ENCODE measurements at places on chromosomes 7 and 10.

DNA sequence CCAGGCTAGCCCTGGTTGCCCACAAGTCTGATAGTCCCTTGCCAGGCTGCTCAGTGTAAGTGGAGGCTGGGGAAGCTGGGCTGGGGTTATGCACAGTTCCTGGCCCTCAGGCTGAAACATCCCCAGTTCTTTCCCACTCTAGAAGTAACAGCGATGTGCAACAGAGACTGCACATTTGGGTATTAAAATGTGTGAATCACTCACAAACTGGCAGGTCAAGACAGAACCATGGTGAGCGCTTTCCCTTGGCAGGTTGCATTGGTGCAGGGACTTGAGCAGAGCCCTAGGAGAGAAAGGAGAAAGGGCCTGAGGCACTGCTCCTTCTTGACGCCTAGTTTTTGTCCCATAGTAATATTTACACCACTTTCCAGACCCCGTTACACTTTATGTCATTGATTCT is 56.1 kb upstream of the SLC35B4 start:
- no peak for DNase-seq

DNA sequence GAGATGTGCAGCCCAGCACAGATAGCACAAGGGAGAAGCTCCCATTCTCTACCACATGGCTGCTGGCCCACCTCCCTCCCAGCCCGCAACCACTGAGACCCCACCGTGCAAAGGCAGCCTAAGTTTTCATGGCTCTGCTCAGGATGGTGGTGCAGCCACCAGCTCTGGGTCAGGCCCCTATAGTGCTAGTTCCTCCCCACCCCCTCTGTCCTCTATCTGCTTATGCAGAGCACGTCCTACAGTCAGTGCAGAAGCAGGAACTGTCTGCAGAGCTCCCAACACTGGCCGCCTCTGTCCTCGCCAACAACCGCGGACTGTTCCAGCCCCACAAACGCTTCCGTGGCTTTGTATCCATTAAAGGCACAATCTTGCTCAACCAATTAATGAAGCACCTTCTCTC is 278.9 kb downstream of the GRID1 start:
- DNase-seq = no peak

- DNase-seq = no peak
Measured at GRCh38 chr7:78535655-78536054, 737.1 kb downstream of the PHTF2 start.

- DNase-seq = peak; percentile 43
Measured at GRCh38 chr10:76111986-76112825, 680.8 kb downstream of the LRMDA start.

GRCh38 chr10:34181553-34182300 is 633.4 kb downstream of the PARD3 start:
- DNase-seq = no peak

DNA sequence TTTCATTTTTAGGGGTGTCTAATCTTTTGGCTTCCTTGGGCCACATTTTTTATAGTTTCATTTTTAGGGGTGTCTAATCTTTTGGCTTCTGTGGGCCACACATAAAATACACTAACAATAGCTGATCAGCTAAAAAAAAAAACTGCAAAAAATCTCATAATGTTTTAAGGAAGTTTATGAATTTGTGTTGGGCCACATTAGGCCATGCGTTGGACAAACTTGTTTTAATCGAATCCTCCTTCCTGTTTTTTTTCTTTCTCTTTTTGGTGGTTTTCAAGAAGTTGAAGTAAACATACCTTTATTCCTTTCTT is 37.4 kb downstream of the ZNRF2 start:
- no peak for DNase-seq

DNA sequence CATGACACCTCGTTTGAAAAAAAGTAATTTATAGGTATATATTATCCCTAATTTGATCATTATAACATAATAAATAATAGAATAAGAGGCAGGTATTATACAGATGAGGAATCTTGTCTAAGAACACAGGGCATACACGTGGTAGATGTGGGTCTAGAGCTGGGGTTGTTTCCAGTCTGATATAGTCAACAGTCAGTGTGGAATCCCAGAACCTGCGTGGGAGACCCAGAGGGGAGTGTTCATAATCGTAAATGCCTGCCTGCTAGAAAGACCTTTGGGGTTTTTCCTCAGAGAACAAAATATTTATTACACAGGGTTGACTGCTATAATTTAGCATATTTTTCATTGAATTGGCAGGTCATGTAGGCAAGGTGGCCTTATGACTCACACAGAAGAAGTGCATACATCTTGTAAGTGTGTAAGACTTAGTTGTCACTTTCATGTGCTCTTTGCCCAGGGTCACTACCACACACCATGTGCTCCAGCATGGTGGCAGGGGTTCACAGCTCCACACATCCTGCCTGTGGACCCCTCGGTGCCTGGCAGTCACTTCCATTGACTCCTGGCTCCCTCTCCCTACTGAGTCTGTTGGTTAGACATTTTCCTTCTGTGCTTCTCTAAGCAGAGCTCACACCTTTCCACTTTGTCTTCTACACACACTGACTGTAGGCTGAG is 94.9 kb upstream of the IKZF1 start:
- no peak for DNase-seq

DNA sequence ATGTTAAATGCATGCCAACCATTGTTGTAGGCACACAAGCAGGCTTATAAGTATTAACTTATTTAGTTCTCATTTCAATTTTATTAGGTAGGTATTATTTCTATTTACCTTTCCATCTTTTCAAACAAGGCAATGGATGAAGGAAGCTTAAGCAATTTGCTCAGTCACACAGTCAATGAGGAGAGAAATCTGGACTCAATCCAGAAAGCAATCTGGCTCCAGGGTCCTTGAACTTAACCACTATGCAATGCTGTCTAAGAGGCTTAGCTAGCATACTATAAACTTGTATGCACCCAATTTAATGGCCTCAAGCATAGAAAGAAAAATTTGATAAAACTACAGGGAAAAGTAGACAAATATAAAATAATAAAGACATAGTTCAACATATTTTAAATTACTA is 88.6 kb downstream of the VWDE start:
- DNase-seq = no peak

DNA sequence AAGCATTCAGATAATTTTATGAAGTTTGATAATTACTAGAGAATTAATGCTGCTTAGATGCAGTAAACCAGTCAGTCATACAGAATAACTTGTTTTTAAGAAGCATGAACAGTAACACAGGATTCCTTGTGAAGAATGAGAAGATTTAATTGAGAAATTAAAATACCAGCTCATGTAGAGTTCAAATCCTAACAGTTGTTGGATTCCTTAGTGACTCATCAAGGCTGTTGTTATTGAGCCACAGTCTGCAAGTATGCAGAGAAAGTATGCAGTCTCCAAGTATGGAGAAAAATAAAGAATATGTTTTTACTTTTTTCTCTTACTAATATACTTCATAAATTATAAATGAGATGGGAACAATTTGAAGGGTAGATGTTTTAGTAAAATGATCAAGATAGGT is 30.2 kb upstream of the CYP26C1 start:
- no peak for DNase-seq

DNA sequence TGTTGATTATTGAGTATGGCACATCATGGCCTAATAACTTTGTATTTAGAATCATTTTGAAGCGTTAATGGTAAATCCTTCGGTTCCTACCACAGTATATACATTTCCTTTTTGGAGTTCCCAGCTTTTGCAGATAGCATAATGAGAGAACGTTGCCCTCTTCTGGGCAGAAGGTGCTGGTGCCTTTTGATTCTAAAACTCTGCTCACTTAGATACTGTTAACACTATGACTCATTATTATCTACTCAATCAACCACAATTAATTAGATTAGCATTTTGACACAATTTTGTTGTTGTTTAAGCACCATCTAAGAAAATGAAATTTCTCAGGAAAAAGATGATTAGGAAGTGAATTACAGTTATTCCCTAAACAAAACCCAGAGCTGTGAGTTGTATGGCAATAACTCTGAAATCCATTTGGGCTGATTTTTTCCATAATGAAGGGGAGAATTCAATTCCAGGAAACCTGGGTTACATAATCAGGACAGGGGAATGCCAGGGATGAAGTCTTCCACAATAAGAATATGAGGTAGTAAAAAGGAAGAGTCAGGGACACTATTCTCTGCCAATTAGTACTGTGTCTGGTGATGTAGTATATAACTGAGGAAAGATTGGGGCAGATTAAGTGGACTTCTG is 11.5 kb upstream of the DLD start:
- DNase-seq = no peak

DNA sequence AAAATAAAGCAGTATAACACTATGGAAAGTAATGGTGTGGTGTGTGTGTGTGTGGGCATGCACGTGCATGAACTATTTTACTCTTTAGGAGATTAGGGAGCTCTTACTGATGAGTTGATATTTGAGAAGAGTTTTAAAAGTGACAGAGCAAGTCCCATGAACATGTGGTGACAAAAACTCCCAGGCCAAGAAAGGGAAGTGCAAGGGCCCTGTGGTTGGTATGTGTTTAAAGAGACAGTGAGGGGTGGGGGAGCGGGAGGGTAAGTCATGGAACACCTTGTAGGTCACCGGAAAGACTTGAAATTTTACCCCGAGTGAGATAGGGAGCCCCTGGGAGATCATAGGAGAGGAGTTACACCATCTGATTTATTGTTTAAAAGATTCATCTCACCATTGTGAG is 63.3 kb downstream of the AKR1B1 start:
- no peak for DNase-seq

DNA sequence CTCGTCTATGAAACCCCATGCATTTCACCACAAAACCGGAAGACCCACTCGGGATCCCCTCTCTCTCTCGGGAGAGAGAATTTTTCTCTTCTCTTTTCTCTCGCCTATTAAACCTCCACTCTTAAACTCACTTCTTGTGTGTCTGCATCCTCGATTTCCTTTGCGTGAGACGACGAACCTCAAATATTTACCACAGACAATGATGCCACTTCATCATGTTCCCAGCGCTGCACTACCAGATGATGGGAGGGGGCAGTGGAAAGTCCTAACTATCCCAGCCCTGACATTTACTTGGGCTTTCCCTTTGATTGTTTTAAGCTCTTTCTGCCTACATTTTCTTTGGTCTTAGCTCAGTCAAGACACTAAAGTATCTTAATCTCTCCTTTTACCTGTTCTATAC is 906.7 kb downstream of the GRID1 start:
- no peak for DNase-seq

DNA sequence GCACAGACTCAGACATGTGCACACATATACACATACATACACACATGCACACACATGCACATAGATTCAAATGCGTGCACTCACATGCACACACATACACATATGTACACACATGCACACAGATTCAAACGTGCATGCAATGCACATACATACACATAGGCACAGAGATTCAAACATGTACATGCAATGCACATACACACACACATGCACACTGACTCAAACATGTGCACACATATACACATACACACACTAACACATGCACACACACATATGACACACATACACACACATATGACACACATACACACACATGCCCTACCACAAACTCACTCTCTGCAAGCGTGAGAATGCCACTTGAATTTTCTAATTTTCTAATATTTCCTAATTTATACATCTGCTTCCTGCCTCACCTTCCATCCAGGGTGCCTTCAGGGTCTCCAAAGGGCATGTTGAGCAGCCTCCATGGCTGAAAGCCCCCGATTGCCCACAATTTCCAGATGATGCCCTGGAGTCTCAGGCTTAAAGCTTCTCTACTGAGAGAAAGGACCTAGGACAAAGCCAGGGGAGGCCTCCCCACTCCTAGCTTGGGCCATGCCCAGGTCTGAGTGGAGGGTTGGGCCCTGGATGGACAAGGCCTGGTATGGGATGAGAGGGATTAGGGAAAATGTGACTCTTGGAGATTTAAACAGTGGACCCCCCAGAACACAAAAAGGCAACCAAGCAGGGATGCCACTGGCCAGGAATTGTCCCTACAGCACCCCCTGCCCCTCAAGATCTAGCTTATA is 487.1 kb downstream of the TCERG1L start:
- no peak for DNase-seq

DNA sequence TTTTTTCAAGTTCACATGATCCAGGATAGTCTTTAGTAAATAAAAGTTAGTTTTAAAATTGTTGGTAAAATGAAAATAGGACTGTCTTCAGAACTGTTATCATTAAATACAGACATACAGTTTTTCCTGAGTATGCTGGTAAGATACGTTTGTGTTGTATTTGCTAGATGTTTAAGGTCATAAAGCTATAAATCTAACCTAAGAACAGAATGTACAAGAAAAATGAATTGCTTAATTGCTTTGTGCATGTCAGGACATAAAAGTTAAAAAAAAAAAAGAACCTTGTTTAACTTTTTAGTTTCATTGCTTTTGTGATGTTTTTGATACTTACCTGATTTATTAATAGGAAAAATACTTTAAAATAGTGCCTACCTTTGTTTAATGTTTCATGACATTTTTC is 29.2 kb upstream of the CLDN4 start:
- no peak for DNase-seq

DNA sequence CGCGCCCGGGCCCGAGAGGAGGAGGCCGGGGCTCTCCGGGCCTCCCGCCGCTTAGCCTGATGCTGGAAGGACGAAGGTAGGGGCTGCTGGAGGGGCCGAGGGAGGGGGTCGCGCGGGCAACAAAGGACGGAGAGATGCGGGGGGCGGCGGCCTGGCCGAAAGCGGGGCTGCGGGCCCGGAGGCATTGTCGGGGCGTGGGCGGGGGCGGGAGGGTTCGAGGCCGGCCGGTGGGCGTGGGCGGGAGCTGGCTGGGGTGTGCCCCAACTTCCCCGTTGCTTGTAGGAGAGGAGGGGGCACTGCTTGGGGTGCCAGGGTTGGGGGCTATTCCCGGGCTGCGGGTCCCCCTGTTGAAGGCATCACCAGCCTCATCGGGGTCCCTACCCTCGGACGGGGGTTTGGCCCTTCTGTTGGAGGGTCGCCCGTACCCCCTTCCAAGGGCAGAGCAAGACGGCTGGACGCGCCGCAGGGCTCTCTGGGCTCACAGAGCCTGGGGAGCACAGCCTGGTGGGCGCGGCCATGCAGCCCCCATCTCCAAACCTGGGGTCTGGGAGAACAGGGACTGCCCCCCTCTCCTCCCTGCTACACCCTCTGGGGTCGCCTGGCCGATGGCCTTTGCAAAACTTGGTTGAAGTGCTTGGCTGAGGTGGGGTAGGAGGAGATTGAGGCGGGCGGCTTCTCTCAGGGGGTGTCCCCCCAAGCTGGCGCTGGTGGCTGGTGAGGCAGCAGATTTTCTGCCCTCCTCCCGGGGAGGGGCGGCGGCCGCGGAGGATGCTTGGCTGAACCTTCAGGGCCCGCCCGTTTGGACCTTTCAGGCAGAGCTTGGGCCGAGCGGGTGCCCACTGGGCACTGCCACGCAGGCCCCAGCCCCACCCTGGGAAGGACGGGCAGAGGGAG is 699 bp downstream of the CLIP2 start:
- no peak for DNase-seq

DNA sequence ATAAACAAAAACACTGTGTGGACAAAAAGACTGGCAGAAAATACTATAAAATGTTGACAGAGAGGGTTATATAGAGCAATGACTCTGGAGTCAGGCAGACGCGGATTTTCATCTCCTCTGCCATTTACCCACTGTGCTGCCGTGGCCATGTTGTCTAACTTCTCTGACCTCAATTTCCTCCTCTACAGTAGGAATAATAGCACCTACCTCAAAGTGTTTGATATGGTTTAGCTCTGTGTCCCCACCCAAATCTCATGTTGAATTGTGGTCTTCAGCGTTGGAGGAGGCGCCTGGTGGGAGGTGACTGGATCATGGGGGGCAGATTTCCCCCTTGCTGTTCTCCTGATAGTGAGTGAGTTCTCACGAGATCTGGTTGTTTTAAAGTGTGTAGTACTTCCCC is 78.2 kb upstream of the CALN1 start:
- no peak for DNase-seq

GRCh38 chr7:32868116-32868515 is 23.4 kb downstream of the KBTBD2 start:
- DNase-seq = no peak

GRCh38 chr7:151451626-151452571 is 12.0 kb upstream of the CRYGN start:
- DNase-seq = no peak

- DNase-seq = no peak
Measured at GRCh38 chr10:95400787-95401186, 110.0 kb upstream of the PDLIM1 start.
